ENCODE measurements at places on chromosomes 7 and 10. TPM values are rescaled to one million over a fixed set of nuclear protein-coding genes. Genes with fewer than 3 reads are reported as not detected.

GRCh38 chr10:114680543-114681117 is 22.6 kb upstream of the ABLIM1 start:
- no peak for DNase-seq

DNA sequence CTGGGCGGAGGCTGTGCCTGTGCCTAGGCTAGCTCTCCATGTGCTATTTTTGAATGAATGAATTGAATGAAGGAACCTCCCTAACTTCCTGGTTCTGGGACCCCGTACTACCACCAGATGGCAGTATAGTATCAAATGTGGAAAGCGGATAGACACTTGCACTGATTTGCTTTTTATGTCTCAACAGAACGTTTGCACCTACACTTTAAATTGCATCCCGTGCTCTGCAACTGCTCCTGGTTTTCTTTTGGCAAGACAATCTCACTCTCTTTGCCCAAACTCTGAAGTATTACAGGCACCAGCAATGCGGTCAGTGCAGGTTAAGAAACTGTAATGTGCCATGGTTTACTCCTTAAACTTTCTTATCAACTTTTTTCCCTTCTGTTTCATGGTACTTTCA is 6.5 kb downstream of the FZD8 start:
- DNase-seq = peak; percentile 82

- DNase-seq = peak; percentile 70
Measured at GRCh38 chr7:6015917-6016652, 7.0 kb downstream of the AIMP2 start.

- no peak for DNase-seq
Measured at GRCh38 chr7:12827219-12827821, 139.9 kb downstream of the ARL4A start.

DNA sequence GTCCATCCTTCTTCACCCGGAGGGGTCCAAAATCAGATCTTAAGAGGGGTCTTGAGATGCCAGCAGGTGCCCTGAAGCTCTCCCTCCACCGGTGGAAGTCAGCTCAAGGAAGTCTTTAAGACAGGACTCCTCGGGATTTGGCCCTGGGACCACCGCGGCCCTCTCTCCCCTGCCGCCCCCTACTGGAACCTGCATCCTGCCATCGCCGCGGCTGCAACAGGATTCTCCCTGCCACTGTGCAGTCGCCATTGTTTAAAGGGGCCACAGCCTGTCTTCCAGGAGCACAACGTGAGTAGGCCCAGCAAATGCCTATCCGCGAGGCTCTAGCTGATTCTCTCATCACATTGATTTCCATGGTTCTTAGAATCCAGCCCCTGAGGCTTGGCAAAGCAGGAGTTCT is 324.3 kb downstream of the ZNF716 start:
- DNase-seq = no peak

DNA sequence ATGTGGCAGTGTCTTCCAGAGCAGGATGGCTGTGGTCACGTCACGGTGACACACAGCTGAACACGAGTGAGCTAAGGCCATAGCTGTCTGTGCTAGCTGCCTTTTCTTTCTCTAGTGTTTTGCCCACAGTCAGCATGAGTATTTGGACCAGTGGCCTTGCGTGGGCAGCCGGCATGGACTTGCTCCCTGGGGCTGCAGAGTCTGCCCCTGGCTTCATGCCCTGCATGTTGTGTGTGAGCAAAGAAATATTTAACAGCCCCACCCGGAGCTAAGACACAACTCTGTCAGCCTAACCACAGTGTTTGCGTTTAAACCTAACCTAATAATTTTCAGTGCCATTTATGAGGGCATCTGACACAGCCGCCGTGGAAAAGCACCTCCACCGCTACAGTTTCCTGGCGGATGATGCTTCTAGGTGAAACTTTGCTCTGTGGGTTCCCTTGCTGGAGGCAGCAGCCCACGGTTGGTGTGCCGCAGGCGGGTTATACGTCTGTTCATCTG is 14.6 kb downstream of the CHST12 start:
- DNase-seq = no peak

GRCh38 chr10:72851509-72851908 is 42.0 kb upstream of the OIT3 start:
- DNase-seq = no peak

DNA sequence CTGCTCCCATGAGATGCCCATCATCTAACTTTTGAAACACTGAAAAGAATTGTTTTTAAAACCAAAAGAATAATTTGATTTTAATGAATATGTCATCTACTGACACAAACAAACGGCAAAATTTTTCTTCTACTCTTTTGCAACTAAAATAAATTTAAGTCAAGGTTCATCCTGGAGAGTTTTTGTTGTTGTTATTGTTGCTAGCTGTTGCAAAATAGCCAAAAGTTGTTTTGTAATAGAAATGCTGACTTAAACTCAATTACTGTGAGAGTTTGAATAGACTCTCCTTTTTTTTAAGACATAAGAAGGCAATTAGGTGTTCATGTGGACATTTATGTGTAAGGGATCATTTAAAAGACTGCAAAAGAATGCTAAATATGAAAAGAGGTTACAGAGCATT is 146.0 kb upstream of the SEM1 start:
- DNase-seq = no peak

DNA sequence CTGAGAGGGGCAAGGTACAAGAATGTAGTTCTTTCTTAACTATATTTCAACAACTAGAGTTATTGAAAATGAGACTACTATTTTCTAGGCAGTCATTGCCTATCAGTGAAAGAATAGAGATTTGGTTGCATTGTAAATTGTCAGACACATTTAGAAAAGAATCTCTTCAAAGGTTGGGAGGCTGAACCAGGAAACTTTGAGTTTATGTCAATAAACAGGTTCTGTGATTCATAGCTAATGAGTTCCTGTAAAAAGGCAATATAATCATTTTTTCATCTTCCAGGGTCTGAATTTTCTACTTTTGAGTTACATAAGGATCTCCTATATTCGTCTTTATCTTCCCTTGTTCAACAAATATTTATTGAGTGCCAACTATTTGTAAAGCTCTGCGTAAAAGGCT is 47.1 kb downstream of the MAGI2 start:
- DNase-seq = no peak

GRCh38 chr10:6256439-6256838 is 53.7 kb downstream of the PFKFB3 start:
- DNase-seq = no peak

DNA sequence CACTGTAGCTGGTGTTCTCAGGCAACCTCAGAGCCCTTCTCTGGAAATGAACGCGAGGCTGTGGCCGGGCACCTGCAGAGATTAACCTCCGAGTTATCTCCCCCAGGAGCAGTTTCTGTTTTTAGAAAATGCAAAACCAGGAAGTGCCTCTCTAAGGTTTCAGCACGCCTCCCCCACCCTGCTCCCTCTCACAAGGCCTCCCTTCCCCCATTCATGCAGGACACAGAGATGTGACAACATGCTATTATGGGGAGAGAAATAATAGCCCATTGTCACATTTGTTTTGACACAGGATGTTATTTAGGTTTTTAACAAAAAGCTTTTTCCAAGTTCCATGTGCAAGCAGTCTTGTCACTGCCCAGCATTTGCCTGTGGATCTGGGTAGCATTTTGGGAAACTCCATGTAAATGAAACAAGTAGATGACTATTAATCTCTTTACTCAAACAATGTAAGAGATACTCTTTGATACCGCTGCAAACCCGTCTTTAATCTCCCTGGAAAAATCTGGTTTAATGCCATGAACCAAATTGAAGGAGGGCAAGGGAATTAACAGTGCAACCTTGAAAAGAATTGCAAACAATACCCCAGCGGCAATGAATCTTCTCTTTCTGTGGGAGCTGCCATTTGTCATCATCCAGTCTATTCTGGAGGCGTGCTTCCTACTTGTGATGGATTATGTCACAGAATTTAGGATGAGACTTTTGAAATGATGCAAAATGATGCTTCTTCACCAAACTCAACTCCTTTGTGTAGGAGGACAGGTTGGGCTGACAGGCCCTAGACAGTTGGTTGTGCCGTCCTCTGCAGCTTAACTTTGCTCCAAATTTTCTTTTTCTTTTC is 86.5 kb upstream of the NMT2 start:
- peak; percentile 13 for DNase-seq

DNA sequence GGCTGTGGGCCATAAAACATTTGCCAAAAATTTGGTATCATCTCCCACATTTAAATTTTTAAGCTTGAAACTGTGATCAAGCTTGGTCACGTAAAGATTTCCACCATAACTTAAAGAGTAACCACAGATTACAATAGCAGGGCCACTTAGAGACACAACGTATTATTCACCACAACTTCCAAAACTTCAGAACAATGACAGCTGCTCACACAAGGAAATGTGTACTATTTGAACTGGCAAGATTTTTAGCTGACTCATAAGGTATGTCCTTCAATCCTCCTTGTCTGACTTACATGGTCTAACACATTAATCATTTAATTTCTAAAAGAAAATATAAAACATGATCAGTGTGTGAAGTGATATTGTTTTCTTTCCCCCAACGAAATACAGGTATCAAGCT is 234.5 kb downstream of the PARD3 start:
- no peak for DNase-seq

DNA sequence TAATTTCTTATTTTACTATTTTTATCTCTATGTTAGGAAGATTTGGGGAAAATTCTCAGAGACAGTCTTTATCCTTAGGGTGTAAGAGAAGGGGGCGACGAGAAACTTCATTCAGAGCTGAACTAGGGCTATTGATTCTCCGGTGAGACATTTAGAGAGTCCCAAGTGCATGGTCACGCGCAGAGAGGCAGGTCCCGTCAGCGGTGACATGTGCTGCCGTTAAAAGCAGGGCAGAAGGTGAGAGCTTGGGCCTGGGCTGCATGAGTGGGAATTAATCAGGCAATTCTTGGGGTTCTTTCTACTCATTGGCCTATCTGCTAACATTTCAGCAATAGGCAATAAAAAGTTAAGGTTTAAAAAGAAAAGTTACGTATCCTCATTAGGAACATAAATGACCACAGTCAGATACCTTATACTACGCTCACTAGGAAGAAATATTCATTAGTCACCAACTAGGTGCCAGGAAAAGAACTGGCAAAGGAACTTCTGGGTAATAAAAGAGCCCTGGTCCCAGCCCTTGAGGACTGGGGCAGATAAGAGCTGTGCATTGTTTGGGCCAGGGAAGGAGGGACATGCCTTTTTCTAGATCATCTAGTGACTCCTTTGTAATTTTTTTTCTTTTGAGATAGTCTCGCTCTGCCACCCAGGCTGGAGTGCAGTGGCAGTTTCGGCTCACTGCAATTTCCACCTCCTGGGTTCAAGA is 21.2 kb downstream of the PRKCQ start:
- no peak for DNase-seq

DNA sequence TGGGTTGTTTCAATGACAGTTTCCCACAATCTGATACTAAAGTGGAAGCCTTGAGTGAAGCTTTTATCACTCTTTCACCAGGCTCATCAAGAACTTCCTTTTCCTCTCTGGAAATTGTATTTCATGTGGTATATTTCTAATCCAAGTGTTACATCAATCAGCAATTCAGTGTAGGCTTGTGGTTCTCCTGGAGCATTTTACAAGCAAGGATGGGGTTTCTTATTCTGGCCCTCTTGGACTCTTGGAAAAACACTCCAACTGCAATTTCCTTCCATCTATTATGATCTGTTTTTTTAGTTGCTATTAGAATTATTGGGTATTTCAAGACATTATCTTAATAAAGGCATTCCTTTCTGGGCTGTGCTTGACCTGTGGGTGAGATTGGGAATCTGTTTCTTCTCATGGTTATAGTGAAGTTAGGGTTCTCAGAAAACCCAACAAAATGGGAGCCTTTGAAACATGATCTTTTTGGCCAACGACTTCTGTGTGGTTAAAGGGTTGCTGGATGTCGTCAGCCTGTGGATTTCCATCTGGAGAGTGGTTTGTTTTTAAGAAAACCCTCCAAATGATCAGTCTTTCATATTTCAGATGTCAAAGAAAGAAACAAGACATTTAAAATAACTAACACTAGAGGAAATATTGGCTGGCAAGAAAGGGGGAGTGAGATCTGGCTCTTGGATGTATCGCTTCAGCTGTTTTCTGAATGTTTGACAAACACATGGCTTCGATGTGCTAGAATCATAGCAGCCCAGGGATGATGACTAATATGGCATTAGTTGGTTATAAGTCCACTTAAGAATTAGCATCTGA is 540.2 kb downstream of the LRMDA start:
- no peak for DNase-seq

- no peak for DNase-seq
Measured at GRCh38 chr10:62689712-62690111, 114.8 kb upstream of the ADO start.

DNA sequence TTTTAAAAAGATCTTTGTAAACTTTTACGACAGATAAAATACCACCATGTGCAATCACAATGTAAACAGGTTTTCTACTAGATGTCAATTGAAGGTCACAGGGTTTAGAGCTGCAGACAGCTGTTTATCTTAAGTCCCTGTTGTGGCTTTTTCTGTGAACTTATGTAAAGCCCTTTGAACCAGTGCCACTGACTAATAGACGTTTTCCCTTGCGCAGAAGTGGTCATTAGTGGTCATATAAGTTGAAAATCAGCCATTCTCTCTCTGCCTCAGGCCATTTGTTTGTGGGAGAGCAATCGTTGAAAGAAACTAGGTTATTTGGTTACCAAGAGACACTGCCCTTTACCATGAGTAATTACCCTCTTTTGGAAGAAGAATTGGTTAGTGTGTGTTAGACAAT is 23.9 kb downstream of the CACNB2 start:
- DNase-seq = no peak

DNA sequence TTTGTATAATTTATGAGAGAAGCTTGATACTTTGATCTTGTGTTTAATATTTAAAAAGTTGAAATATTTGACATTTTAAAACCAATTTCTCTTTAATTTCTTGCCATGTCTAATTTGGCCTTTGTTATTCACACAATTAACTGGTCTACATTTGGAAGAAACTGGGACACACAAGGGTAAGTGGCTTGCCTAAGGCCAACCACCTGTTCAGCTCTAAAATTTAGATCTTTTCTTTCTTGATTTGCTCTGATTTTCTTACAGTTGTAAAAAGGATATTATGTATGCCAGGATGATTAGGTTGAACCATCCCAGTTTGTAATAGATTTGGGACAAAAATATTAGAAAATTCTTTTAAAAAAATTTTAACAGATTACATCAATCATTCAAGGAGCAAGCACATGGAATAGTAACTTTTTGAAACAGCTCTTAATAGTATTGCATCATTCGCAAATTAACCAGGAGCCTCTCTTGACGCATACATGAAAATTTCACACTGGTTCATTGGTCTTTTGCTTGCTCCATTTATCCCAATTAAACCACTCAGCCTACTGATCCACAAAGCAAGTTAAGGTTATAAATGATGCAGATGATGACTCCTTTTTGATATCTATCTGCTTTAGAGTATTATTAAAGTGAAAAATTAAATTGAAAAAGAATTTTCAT is 222.4 kb upstream of the SLC26A5 start:
- DNase-seq = no peak

DNA sequence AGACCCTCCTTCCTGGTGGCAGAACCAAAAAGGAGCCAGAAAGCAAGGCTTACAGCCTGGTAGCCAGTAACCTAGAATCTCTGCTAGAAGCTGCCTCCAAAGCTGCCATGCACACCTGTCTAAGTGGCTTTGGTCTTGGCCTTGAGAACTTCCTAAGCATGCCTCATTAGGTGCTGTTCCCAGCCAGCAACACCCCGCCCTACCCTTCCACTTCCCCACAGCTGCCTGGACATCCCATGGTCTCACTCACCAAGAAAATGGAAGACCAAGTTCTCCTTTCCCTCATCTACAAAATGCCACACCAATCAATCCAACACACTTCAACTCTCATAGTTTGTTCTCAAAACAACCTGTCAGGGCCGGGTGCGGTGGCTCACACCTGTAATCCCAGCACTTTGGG is 4.2 kb downstream of the PSAP start:
- no peak for DNase-seq

The CRYGN gene
- 0.87 TPM for total RNA-seq

The RAMP3 gene
- total RNA-seq = 117 TPM

The LDB3 gene
- 5.4 TPM for total RNA-seq

The ZNF727 gene
- 3.9 TPM for total RNA-seq
